ENCODE measurements at places on chromosomes 5 and 9.

- DNase-seq, result no peak
Observed at GRCh38 chr5:73157414-73158303, 15.3 kb upstream of the TMEM174 start.

GRCh38 chr9:10265153-10265631 is 347.6 kb downstream of the PTPRD start:
- DNase-seq, result no peak

- DNase-seq, result no peak
Observed at GRCh38 chr5:59115345-59115744, 532.5 kb downstream of the RAB3C start.

GRCh38 chr5:140881889-140882590 is at the start of gene PCDHA13:
Gene PCDHA13 (plus strand): TSS chr5:140882124. CDS start chr5:140882269, 145 bp downstream.
- no peak for DNase-seq

DNA sequence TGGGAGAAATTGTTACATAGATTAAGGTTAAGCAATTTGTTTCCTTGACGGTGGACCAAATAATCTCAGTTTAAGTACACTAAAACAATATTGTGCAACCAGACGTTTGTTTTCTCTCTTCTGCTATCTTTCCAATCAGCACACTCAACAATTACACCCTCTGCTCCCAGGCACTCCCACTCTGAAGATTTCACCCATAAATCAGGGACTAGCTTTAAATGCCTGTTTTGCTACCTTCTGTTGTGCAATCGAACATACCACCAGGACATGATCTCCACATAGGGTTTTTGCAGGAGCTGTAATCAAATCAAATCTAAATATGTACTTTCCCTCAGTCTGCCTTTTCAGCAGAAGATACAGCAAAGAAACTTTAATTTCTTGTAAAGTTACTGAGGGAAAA is 405.8 kb upstream of the TLE4 start:
- DNase-seq, result no peak
